ENCODE measurements at places on chromosomes 11 and 22.

DNA sequence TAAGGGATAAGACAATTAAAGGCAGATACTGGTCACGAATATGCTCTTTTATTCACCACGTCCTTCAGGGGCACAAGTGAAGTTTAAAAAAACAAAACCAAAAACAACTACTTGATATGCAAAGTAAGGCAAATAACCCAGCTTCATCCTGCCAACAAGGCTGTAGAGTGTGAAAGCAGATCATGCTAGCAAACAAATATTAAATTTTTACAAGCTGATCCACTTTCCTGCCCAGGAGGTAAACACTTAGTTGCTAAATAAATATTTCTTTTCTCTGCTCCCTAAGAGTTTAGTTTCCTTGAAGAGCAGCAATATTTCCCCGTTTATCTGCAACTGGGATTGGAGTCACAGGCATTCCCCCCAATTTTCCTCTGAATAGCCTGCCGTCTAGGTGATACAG, 300.2 kb downstream of the LARGE1 start:
- DNase-seq, result no peak

DNA sequence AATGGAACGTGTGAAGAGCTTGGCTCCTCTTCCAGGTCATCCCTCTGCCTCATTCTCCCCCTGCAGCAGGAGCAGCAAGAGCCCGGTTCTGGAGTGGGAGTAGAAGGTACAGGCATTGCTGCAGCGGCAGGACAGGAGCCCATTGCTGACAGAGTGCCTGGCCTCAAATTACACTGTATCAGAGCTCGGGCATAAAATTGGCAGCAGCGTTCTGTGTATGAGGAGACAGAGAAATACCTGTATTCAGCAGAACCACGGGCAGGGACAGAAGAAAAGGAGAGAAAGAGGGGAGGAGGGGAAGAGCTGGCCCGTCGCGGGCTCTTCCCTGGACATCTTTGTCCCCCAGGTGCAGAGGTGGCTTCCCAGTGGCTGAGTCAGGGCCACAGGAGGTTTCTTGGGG, 2.6 kb upstream of the NCF4 start:
- no peak for DNase-seq

GRCh38 chr22:45612940-45613339, 58.7 kb upstream of the ATXN10 start:
- peak; percentile 44 for DNase-seq

DNA sequence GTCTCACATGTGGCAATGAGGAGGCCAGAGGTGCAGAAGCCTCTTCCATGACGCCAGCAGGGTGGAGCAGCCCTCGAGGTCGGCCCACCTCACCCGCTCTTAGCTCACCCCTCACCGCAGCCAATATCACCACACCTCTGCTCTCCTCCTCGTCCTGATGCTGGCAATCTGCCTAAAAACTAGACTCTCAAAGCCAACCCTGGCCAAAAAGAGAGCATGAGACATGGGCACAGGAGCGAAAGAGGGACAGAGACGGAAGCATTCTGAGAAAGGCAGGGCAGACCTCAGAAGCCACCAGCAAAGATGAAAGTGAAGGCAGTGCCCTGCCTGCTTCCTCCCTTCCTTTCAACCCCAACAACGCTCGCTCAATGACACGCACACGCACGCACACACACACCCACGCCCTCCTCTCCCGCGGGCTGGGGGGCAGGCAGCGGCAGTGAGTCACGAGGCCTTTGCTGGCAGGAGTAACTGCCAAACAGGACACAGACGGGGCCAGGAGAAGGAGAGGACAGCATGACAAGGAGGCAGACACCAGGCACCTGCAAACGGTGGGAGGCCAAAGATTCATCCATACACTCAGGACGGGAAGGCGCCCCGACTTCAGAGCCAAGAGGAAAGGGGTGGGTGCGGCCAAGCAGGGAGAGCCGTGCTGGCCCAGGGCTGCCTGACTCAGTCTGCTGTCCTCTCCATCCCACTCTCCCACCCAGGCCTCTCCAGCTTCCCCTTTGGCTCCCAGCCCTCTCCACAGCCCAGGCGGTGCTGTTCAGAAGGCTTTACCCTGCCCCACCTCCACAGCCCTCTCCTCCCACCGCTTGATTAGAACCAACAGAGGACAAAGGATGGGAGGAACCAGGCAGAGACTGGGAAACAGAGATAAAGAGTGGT, 11.4 kb downstream of the IGSF9B start:
- DNase-seq, result no peak

- DNase-seq, result no peak
These were observed 22.6 kb upstream of the ADSL start for GRCh38 chr22:40323681-40324171.

DNA sequence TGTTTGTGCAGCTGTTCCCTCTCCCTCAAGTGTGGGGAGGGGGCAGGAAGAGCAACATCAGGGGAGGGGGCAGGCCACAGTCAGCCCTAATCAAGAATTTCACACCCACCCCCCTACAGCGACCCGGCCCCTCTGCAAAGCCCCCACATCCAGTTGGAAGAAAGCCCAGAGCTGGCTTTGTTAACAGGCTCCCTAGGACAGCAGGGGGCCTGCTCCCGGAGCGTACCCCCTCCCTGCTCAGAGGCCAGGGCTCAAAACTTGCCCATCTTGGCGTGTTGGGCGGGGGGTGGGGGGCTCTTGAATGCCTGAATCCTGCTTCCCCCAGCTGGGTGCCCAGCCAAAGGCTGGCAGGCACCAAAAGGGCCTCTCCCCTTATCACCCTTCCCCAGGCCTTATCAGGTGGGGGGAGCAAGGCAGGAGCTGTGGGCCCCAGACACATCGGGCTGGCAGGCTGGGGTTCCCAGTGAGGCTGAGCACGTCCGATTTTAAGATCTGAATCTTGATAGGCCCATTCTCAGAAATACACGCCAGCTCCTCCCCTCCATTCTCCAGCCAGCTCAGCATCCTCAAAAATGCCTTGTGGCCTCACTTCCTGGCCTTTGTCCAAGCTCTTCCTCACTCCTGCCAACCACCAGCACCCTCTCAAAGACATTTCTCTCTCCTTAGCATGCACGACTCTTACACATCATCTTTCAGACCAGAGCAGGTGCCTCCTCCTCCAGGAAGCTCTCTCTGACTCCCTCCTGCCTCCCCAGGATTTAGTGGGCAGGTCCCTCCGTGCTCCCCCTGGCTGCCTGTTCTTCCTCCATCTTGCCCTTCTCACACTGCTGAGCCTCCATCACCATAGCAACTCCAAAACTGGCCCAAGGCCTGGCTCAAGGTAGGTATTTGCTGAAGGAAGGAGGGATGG, 384.8 kb downstream of the MN1 start:
- peak; percentile 75 for DNase-seq

DNA sequence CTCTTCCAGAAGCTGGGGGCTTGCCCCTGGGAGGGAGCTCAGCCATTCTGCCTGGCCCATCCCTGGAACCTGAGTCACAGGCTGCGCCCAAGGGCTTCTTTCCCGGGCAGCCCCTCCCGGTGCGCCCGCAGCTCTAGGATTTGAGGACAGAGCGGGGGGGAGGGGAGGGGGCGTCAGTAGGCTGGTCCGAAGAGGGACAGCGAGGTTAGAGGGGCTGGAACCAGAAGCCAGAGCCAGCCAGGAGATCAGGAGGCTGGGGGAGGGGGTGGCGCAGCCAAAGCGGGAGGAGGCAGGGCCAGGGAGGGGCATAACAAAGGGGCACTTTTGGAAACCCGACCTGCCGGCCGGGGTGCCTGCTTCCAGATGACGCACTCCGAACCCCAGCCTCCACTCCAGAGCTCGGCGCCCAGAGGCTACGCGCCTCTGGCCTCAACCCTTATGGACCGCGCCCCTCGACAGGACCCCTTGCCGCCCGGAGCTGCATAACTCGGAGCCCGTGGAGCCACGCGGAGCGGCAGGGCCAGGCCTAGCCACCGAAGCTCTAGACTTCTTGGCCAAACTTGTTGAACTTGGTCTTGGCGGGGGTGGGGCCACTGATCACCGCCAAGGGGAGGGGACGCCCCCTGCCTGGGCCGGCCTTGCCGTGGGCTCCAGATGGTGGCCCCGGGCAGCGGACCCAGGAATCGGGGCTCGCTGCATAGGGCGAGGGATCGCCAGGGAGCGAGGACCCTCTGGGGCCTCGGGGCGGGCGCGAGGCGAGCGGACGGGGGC, 744 bp downstream of the PACSIN3 start:
- peak; percentile 75 for DNase-seq

DNA sequence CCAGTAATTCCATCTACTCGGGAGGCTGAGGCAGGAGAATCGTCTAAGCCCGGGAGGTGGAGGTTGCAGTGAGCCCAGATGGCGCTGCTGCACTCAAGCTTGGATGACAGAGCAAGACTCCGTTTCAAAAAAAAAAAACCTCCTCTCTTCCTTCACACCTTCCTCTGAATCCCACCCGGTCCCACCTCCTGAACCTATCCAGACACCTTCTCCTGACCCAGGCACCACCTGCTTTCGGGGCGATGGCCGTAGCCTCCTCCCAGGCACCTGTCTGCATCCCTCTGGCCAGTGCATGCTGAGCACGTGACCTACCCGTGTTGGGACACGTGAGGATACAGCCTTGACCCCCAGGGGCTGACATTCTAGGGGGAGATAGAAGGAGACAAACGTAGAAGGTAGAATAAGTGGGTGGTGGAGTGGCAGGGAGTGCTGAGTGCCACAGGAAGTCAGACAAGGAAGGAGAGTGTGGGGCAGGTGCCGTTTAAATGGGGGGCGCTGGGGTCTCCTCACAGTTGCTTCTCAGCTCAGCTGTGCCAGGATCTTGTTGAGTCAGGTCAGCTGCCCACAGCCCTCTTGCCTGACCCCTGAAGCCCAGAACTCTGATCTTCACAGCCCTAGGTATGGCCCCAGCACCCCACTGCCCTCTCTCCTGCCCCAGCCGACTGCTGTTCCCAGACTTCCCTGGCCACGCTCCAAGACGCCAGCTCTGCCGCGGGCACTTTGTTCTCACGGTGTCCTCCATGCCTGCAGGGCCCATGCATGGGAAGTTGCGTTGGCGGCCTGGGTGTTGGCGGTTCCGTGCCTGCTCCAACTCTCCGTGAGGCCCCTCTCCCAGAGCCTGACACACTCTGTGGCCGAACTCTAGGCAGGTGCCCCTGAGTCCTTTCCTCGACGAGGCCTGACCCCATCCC, 1.2 kb upstream of the MIOX start:
- no peak for DNase-seq

DNA sequence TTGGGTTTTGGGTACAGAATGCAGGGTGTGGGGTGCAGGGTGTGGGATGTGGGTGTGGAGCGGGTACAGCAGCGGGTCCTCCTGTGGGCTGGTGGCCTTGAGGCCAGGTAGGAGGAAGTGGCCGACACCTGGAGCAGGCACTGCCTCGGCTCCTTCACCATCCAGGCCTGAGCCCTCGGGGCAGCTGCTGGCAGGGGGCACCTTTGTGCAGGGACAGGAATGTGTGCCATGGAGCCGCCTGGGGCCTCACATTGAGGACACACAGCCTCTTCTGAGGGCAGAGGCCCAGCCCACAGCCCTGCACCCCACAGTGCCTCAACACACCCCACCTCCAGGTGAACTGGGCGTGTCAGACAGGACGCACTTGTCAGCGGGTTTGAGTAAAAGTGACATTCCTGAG, 984.0 kb downstream of the BRD1 start:
- no peak for DNase-seq

DNA sequence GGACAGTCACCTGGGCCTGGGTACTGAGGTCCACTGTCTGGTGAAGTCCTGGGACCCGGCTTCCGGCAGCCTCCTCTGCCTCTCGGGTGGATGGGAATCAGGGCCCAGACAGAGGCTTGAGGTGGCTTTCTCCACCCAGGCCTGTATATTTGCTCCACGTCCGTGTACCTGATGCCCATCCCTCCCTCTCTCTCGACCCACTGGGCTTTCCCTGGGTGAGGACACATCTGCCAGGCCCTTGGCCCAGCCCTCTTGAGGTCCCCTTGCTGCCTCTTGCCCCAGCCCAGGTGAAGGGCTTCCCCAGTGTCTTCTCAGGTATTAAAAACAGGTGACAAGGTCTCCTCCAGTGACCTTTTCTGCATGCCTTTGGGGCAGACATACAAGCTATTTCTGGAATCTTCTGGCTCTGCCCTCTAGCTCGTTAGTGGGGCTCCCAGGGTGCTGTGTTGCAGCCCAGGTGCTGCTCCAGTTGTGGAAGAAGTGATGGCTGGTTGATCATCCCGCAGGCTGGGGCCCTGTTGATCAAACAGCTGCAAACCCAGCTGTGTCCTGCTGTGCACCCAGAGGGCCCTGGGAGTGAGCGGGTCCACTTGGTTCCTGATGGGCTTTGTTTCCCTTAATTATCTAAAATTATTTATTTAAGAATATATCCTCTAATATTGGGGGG, 25.5 kb upstream of the ACR start:
- DNase-seq, result no peak

DNA sequence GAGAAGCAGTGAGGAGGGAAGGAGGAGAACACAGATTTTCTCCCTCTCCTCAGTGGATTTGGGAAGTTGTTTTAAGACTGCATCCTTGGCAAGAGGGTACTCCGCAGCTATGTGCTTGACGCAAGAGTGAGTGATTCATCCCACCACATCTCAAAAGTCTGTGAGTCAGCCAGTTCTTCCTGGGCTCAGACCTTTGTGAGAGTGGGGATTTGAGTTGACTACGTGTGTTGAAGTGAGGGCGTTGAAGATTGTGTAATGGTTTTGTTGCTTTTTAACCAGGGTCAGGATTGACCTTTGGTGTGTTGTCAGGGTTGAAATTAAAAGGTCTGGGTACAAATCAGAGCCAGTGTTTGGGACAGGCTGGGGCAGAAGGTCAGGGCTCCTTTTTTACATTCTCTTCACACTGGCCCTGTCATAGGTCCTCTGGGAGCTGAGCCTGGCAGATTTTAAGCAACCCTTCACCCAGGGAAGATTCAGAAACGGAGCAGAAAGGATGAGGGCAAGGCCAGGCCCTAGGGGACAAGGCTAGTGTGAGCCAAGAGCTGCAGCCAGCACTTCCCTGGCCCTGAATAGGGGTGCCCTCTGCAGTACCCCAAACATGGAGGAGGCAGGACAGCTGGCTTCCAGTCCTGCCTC, 4.2 kb upstream of the C11orf86 start:
- DNase-seq, result peak; percentile 99

DNA sequence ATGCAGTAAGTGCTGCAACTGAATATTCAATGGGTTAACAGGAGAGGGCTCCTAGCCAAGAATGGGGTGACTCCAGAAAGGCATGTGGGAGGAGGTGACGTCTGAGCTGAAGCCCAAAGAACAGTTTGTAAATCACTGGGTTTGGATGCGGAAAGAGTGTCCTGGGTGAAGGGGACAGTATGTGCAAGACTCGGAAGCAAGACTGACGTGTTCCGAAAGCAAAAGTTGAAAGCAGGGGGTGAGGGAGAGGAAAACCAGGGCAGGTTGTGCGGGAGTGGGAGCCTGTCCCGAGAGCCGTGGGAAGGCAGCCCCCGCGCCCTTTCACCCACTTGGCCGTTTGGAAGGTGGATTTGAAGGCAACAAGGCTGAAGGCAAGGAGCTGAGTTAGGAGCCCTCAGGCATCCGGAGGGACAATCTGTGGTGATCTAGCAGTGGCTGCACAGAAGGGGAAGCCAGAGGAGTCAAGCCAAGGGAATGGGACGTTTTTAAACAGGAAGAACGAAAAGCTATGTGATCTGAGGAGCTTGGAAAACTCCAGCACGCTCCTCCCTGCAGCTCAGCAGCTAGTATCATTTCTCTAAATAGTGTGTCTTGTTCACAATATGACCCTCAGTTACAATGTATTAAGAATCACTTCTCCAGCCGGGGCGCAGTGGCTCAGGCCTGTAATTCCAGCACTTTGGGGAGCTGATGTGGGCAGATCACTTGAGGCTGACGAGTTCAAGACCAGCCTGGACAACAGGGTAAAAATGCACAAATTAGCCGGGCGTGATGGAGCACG, 7.7 kb downstream of the SLC25A18 start:
- DNase-seq, result peak; percentile 76
